ENCODE measurements at places on chromosomes 4 and X. TPM values are rescaled to one million over a fixed set of nuclear protein-coding genes. Genes with fewer than 3 reads are reported as not detected.

DNA sequence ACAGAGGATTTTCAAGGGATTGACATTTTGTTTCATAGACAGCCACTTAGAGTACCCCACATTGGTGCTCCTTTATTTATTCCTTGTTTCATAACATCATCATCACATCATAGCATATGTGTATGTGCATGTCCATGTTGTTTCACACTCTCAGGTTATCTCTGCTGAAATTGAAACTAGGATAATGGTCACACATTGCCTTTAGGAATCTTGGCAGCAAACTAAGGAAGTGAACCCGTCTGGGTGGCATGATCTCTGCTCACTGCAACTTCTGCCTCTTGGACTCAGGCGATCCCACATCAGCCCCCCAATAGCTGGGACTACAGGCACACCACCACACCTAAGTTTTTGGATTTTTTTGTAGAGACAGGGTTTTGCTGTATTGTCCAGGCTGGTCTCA lies 234.2 kb upstream of the ANKRD50 start:
- DNase-seq: no peak

GK gene
- total RNA-seq: 2.2 TPM

- peak; percentile 85 for DNase-seq
Measured at GRCh38 chr4:76198411-76199237, 15.0 kb downstream of the SCARB2 start.

DNA sequence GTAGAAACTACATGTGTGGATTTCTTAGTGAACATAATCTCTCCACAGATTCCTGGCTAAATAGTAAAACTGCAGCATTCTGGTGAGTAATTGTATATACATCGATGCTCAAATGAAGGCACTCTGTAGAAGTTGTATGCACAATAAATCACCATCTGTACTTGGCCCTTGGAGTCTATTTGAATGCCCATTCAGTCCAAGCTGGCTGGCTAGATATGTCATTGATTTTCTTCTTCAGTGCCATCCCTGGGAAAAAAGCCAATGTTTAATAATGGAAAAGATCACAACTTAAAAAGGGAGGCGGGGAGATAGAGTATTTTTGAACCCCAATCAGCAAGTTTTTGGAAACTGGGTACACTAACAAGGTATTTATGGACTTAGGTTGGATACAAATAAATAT lies 381.0 kb upstream of the TEX13C start:
- no peak for DNase-seq

PPP4R3C gene
- 0.24 TPM for total RNA-seq

GRCh38 chr4:170374770-170375169 lies 285.0 kb upstream of the AADAT start:
- DNase-seq: no peak

- no peak for DNase-seq
Measured at GRCh38 chrX:2395261-2395992, 105.3 kb downstream of the DHRSX start.

PAGE1 gene
- total RNA-seq: not detected

- no peak for DNase-seq
Measured at GRCh38 chrX:150352114-150352513, 11.0 kb upstream of the MAMLD1 start.

- no peak for DNase-seq
Measured at GRCh38 chr4:70678383-70678999, 9.8 kb upstream of the UTP3 start.

GRCh38 chrX:19280636-19281035 lies 63.1 kb upstream of the PDHA1 start:
- DNase-seq: no peak

GRCh38 chr4:153154007-153154975 lies 50.0 kb upstream of the TRIM2 start:
- peak; percentile 91 for DNase-seq

GRCh38 chr4:173859091-173859713 lies 329.2 kb upstream of the HAND2 start:
- no peak for DNase-seq

- DNase-seq: no peak
Measured at GRCh38 chr4:84954982-84955567, 11.4 kb downstream of the WDFY3 start.

GLUD2 gene
- 1.2 TPM for total RNA-seq

GRCh38 chr4:122623637-122624166 lies 2.8 kb upstream of the IL21 start:
- no peak for DNase-seq

- DNase-seq: no peak
Measured at GRCh38 chr4:96766359-96766758, 926.5 kb downstream of the PDHA2 start.

AADAT gene
- total RNA-seq: 6.0 TPM

- no peak for DNase-seq
Measured at GRCh38 chr4:26878794-26879391, 18.3 kb downstream of the STIM2 start.

IGFBP7 gene
- 999 TPM for total RNA-seq

- no peak for DNase-seq
Measured at GRCh38 chrX:74049126-74049525, 254.9 kb upstream of the ZCCHC13 start.
